Osteoblast (primary cell): ENCODE measurements at places on chromosomes 5 and 9. TPM values are rescaled to one million over a fixed set of nuclear protein-coding genes. Genes with fewer than 3 reads are reported as not detected.

FOXD4L4 gene
- under 0.01 TPM in 2 replicates for total RNA-seq

SPATA31A3 gene
- not detected in 2 replicates for total RNA-seq

PCDHA6 gene
- total RNA-seq, result 0.88 and 1.1 TPM in 2 replicates

CNTNAP3 gene
- 0.88 and 1.4 TPM in 2 replicates for total RNA-seq

DNA sequence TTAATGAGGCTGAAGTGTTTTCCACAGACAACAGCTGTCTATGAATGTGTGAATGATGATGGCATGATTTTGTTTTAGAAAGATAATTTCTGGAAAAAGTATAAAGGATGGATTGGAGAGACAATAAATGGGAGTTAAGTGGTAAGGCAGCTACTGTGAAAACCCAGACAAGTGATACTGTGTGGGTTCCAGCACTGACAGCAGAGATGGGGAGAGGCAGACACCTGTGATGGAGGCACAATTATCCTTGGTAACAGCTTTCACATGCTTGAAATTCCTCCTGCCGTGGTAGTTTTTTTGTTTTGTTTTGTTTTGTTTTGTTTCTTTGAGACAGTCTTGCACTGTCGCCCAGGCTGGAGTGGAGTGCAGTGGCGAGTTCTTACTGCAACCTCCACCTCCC, 189.3 kb downstream of the DEPDC1B start:
- H3K27ac ChIP-seq, result no peak overlapping the region
- DNase-seq, result no peak
- H3K4me3 ChIP-seq, result no peak overlapping the region

GRCh38 chr9:131759017-131759647, 19.3 kb upstream of the RAPGEF1 start:
- no peaks in the 10 kb centered on the region for H3K4me1 ChIP-seq
- no peaks in the 10 kb centered on the region for H3K36me3 ChIP-seq
- H3K27me3 ChIP-seq, result peaks cover 36% of the 10 kb centered on the region
- no peak for DNase-seq
- H3K4me3 ChIP-seq, result no peak overlapping the region

DNA sequence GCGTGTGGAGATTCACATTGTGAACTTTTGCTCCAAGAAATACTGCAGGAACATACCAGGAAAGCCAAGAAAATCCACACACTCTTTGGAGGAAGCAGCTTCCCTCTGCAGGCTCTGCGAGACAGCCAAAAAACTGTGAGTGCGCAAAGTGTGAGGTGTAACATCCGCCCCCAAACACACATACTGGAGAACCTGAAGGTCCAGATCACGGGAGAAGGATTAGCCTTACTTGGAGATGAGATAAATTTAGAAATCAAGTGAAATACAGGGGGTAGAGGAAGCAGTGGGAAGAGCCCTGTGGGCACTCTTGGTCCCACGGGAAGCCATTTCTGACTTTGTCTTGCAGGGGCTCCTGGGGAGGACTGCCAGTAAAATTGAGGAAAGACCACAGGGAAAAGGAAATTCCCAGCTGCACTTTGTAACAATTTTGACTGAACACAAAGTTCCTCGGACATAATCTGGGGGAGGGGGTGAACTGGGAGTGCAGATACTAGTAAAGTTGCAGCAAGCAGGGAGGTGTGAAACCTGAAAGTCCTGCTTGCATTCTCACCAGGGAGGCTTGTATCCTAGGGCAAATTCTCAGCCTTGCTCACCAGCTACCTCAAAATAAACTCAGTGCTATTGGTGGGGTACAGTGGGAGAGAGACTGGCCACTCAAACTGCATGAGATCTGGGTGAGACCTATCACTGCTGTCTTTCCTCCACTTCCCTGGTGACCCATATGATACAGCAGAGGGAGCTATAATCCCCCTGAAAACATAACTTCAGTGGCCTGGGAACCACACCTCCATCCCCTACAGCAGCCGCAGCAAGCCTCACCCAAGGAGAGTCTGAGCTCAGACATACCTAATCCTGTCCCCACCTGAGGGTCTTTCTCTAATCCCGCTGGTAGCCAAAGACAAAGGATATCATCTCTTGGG, 109.1 kb downstream of the ALDH1A1 start:
- no peak overlapping the region for H3K4me3 ChIP-seq
- H3K4me1 ChIP-seq, result no peaks in the 10 kb centered on the region
- no peak for DNase-seq
- H3K36me3 ChIP-seq, result no peaks in the 10 kb centered on the region
- H3K27me3 ChIP-seq, result no peaks in the 10 kb centered on the region

- peaks cover 16% of the 10 kb centered on the region for H3K4me1 ChIP-seq
- H3K27me3 ChIP-seq, result no peaks in the 10 kb centered on the region
- no peaks in the 10 kb centered on the region for H3K36me3 ChIP-seq
These were observed 21.5 kb upstream of the RFK start for GRCh38 chr9:76415731-76416130.

DNA sequence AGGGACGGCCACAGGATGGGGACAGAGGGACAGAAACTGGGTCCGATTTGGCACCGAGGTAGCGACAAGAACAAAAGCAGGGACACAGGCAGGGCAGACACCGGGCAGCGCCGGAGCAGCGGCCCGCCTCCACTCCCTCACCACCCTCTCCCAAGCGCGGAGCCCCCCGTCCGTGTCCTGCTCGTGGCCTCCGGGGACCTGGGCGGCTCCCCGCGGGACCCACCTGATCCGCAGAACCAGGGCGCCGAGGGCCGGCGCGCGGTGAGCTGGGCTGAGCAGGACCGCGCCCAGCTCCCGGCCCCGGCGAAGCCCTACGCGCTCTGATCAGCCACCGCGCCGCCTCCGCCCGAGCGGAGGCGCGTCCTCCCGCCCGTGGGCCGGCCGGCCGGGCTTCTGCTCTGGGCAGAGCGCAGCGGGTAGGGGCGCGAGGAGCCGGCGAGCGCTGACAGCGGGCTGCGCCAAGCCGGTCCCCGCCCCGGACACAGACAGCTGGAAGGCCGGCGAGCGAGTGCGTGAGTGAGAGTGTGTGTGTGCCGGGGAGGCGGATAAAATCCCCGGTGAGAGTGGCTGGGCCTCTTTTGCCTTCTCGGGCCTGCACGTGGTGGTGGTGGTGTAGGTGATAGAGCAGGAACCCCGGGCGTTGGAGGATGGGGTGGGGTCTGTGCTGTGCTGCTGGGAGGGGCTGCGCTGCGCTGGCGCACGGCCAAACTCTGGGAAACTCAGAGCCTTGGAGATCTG, at the start of gene GGTA1:
GGTA1 (minus strand) TSS at position 418 of the 738 bp plus-strand sequence. CDS start 31,922 bp downstream, outside the sequence.
- H3K27me3 ChIP-seq, result peaks cover 32% of the 10 kb centered on the region
- H3K4me1 ChIP-seq, result peaks cover 16% of the 10 kb centered on the region
- no peak within 1 kb of the TSS for H3K27ac ChIP-seq
- no peaks in the 10 kb centered on the region for H3K36me3 ChIP-seq
- DNase-seq, result peak; percentile 94

- H3K27me3 ChIP-seq, result no peaks in the 10 kb centered on the region
- no peak overlapping the region for H3K4me3 ChIP-seq
- DNase-seq, result no peak
- H3K4me1 ChIP-seq, result peaks cover 22% of the 10 kb centered on the region
These were observed 62.2 kb downstream of the EPB41L4B start for GRCh38 chr9:109258481-109259302.

GRCh38 chr9:114899995-114900394, 30.4 kb downstream of the TNFSF8 start:
- no peaks in the 10 kb centered on the region for H3K27me3 ChIP-seq
- peaks cover 65% of the 10 kb centered on the region for H3K4me1 ChIP-seq
- H3K4me3 ChIP-seq, result no peak overlapping the region
- H3K27ac ChIP-seq, result no peak overlapping the region

DNA sequence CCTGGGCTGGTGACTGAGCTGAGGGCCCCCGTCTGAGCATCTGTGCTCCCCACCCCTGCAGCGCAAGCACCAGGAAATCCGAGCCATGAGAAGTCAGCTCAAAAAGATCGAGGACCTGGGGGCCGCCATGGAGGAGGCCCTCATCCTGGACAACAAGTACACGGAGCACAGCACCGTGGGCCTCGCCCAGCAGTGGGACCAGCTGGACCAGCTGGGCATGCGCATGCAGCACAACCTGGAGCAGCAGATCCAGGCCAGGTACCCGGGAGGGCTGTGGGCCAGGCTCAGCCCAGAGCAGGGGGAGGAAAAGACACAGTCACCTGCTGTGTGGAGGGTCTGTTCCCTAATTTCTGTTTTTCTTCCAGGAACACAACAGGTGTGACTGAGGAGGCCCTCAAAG, 24.6 kb downstream of the DYNC2I2 start:
- H3K4me1 ChIP-seq, result peaks cover 18% of the 10 kb centered on the region
- no peak for DNase-seq
- peaks cover 72% of the 10 kb centered on the region for H3K36me3 ChIP-seq
- no peak overlapping the region for H3K27ac ChIP-seq

DNA sequence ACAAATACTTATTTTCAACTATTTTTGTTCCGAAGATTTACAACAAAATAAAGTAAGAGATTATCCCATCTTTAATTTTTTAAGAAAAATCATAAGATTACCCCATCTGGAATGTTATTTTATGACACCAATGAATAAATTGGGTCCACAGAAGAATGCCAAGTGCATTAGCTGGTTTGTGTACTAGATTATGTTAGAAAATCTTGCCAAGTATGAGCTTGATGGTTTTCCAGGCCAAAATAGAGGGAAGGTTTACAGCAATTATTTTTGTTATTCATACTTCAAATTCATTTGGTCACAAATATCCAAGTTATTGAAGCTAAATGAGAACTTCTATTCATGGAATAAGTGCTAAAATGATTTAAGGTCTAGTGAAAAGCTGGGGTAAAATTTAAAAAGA, 109.4 kb upstream of the DMRTA1 start:
- no peak overlapping the region for H3K4me3 ChIP-seq
- H3K4me1 ChIP-seq, result no peaks in the 10 kb centered on the region
- H3K27me3 ChIP-seq, result no peaks in the 10 kb centered on the region
- H3K27ac ChIP-seq, result no peak overlapping the region
- no peak for DNase-seq

GRCh38 chr9:131951905-131952304, 127.8 kb downstream of the MED27 start:
- H3K27me3 ChIP-seq, result no peaks in the 10 kb centered on the region
- H3K4me1 ChIP-seq, result peaks cover 10% of the 10 kb centered on the region
- no peak overlapping the region for H3K27ac ChIP-seq
- no peak overlapping the region for H3K4me3 ChIP-seq
